ENCODE measurements at places on chromosomes 2 and 18.

DNA sequence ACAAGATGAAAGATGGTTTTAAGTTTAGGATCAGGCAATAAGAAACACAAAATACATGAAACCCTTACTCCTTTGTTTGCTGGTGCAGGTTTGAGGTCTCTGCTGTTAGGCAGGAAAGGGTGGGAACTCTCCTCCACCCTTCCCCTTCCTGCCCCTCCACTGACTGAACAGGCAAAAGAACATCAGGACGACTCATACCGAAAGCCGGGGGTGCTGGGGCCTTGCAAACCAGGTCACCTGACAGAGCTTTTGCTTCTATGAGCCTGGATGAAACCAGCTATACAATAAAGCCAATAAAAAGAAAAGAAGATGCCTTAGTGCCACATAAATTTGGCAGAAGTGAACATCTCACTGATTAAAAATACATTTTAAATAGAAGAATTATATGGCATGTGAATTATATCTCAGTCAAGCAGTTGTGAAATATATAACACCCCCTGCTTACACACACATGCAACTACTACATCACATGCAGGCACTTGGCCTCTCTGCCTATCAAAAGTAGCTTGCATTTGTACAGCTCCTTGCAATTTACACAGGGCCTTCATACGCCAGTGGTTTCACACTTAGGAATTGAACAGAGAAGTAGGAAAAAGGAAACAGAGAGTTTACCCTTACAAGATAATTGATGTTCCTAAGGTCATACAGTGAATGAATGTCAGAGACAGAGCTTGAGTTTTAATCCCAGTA is 215.1 kb upstream of the TRIB2 start:
- DNase-seq = peak; percentile 76

DNA sequence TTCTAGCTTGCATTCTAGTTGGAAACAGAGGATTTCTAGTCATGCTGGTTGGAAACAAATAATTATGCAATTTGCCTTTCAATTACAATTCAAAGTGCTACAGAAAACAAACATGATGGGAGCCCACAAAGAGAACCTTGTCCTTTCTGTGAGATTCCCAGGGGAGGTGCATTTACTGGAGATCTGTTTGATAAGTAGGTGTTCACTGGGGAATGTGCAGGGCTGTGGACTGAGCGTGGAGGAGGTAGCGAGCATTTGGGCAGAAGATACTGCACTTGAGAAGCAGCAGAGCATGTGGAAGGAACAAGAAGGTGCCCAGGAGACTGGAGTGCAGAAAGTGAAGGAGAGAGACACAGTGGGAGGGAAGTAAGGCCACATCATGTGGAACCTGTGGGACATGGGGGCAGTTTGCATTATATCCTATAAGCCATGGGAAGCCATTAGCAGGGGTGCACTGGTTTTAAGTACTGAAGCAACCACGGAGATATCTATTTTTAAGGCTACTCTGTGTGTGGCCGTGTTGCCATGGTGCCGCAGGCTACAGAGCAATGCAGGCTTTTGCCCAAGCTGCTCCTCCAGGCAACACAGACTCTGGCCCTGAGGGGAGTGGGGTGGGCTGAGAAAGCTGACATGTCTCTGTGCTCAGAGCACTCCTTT is 154.0 kb downstream of the ANTXR1 start:
- DNase-seq = no peak

GRCh38 chr2:202337151-202337550 is 39.0 kb upstream of the BMPR2 start:
- no peak for DNase-seq

DNA sequence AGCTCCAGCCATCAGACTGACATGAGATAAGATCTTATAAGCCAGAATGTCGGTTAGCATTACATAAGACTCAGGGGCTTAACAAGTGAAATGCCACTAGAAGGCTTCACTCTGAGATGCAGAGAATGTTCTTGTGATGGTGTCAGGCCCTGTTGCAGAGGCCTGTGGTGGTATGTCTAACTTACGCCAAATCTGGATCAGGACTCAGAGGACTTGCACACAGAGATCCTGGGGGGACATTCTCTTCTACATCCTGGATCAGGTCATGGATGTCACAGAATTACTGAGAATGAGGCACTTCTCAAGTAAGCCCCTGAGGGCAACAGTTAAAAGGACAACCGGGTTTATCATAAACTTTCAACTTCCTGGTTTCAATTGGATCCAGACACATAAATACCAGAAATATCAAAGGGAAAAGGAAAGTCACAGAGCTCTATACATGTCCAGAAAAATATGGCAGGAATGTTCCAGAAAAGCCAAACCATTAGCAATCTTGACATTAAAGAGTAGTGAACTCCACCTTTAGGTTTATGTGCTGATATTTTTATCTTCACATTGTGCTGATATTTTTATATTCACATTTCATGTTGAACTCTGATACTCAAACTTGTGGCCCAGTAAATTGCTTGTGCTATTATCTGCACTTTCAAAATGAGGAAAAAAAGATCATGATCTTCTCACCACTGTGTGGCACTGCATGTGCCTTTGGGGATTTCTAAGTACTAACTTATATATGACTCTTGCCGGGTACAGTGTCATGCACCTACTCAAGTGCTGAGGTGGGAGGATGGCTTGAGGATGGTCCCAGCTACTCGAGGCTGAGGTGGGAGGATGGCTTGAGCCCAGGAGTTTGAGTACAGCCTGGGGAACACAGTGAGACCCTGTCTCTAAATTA is 137.5 kb upstream of the RNF152 start:
- DNase-seq = no peak

GRCh38 chr2:158211502-158211901 is 109.8 kb downstream of the UPP2 start:
- no peak for DNase-seq

DNA sequence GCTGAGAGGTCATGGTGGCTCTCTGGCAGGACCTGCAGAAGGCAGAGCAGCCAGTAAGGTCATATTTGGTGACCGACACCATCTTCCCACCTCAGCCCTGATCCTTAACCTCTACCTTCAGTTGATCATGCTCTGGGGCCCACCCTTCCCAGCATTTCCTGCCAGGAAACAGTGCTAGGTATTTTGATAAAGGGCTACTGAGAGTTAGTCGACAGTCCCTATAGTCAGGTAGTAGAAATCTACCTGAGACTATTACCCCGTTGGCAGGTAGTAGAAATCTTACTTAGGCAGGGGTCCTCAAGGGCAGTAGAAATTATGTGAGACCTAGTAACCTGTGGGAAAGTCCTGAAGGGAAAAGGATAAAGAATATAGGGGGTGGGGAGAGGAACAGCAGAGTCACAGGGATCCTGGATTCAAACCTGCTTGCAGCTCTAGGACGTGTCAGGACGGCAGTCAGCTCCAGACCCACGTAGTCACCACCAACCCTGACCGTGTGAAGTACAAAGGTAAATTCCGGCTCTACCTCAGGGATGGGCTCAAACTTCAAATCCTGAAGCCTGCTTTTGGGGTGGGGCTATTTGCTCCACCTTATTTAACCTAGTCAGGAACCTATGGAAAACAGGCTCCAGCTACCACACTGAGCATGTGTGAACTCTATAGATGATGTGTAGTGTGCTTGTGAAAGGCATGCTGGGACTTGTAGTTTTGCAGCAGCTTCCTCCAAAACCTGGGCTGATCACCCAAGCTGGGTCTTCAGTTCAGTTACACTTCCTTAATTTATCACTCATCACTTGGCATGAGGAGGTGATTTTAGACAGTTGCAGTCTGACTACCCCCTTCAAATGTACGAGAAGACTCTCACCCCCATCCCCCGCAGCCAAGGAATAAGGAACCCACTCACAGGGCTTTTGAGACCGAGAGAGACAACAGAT is at the start of gene DQX1:
Gene DQX1 (minus strand): TSS at position 515 of the 932 bp plus-strand sequence. CDS start 502 bp downstream, at position 13.
- DNase-seq = no peak
